ENCODE measurements at places on chromosomes 6 and 20.

DNA sequence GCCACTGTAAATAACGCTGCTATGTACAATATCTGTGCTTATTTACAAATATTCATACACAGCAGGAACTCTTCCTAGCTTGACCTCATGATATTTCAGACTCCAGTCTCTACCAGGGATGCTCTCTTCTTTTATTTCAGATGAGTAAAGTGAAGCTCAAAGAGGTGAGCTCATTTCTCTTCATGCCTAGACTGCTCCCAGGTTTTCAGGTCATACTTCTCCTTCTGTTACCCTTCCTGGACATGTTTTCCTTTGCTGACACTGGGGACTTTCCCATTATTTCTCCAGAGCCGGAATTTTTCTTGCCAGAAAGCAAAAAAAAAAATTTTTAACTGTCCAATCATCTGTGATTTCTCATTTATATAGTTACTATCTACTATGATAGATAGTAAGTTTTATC, 147.2 kb upstream of the DST start:
- no peak for DNase-seq

GRCh38 chr20:53302695-53303412, 290.8 kb downstream of the ZNF217 start:
- no peak for DNase-seq

- no peak for DNase-seq
Observed at GRCh38 chr6:146526192-146526591, 17.4 kb upstream of the RAB32 start.

DNA sequence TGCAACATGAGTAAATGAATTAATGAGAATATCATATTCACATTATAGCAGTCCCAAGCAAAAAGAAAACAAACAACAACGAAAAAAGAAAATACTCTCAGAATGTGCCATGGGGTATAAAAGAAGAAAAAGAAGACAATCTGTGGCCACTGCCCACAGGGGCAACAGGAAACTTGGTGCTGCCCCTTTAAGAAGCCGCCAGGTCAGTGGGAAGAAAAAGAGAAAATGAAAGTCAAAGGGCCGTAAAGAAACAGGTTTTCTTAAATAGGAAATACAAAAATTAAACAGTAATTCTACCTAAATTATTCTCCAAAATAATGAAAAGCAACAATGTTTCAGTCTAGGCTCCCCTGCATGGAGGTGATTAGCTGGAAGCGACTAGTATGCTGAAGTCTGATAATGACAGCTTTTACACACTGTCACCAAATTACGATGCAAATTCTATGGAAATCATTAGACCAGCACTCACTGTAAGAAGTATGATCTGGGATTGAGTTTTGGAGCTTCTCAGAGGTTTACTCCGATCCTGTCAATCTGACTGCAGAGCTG, 23.6 kb downstream of the GMDS start:
- no peak for DNase-seq

DNA sequence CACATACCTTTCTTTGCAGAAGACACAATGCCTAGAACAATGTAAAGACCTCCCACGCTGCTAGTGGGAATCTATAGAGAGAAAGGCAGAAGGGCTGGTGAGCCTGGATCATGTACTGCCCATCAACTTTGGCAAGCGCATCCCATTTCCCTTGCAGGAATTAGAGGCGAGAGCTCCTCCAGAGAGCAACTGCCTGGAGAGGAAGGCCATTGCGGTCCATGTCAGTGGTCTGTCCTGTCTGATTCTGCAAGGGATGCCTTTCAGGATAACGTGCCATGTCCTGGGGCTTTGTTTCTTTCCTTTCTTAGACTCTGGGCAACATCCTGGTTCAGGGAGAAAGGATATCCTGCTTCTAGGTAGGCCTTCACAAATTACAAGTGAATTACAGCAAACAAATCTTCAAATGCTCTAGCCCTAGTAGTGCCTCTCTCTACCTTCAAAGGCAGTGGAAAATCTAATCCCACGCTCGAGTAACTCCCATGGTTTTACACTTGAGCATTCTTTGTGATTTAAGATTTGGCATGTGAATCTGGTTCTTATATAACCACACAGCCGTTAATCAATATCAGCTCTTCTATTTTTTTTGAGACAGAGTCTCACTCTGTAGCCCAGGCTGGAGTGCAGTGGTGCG, 38.5 kb downstream of the GCNT2 start:
- DNase-seq: no peak

DNA sequence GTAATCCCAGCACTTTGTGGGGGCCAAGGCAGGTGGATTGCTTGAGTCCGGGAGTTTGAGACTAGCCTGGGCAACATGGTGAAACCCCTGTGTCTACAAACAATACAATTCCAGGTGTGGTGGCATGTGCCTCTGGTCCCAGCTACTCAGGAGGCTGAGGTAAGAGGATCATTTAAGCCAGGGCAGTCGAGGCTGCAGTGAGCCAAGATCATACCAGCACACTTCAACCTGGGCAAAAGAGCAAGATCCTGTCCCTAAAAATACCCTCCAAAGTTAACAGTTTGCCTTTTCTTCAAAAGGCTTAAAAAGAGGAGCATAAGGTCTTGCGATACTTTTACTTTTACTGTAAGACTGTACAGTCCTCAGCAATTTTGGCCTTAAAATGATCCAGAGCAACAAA, 10.7 kb upstream of the SPTLC3 start:
- DNase-seq: no peak

Data from posterior cingulate gyrus (tissue), 11 donors.